CD4-positive, alpha-beta T cell treated with Interleukin-15 for 4 hours (primary cell): ENCODE measurements at places on chromosomes 16 and 17.

DNA sequence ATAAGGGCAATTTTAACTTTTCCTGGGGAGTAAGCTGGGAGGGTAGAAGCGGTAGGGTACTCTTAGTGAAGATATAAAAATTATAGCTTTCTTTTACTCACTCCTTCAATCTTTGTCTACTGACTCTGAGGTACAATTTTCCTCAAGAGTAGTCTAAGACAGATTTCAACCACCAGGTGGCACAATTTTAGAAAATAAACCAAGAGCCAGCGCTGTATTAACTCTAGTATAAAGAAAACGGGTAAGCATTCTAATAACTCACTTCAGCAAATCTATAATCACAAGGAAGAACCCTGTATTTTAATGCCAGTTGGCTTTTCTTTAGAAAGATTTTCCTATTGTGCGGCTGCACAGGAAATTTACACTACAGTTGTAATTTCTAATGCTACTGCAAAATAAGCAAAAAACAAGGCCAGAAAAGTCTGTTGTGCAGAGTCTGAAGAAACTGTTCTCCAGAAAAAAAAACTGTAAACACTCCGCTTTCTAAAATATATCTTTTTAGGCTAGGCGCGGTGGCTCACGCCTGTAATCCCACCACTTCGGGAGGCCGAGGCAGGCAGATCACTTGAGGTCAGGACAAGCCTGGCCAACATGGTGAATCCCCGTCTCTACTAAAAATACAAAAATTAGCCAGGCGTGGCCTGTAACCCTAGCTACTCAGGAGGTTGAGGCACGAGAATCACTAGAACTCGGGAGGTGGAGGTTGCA is 1.9 kb downstream of the CMC2 start:
- DNase-seq: peak; percentile 76

DNA sequence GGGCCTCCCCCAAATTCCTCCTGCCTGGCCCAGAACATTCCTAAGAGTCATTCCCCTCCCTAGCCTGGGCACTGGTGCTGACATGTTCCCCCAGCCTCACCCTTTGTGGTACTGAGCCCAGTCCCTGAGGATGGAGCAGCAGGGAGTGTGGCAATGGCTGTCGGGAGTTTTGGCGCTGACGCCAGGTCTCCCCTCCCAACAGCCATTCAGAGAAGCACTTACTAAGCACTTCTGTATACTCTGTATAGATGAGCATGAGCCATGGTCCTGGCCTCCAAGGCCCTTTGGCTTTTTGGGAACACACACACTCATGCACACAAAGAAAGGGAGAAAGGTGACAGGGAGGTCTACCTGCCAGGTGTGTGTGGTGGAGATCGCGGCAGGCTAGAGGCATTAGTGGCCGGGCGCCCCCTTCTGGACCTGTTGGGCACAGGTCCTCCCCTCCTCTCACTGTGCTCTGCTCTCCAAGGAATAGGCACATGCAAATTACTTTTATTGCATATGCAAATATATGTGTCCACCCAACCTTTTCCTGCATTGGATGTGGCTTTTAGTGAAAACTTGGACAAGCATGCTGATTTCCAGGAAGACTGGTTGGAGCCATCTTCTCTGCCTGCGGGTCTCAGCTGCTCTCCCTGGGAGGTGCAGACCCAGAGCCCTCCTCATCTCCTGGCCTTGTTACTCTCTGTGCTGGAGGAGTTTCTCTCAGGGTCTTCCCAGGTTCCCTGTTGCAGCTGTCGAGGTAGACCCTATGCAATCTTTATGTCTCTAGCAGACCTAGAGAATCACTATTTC is 17.4 kb upstream of the C17orf107 start:
- DNase-seq: peak; percentile 62

DNA sequence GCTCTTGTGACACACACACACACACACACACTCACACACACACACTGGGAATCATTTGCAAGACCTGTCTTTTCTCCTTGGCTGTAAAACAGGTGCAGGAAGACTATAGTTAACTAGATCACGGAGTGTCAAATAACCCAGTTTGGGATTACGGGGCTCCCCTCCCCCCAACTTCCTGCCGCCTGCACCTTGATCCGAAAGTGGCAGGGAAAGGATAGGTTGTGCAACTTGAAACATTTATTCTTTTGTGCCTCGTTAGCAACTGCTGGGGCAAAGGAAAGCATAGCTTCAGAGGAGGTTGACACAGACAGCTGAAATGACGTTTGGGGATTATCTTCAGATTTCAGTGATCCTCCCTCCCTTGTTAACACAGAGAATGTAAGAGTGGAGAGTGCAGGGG is 149.5 kb downstream of the NTN1 start:
- no peak for DNase-seq

GRCh38 chr17:63503341-63503705 is 19.8 kb upstream of the KCNH6 start:
- no peak for DNase-seq
